WTC11 (cell line): ENCODE measurements at places on chromosomes 11 and 22.

GRCh38 chr11:75487365-75487764 is 38.4 kb downstream of the GDPD5 start:
- no peak for DNase-seq
- H3K4me1 ChIP-seq = peaks cover 15% of the 10 kb centered on the region
- H3K27me3 ChIP-seq = no peaks in the 10 kb centered on the region
- no peaks in the 10 kb centered on the region for H3K36me3 ChIP-seq
- no peak overlapping the region for H3K4me3 ChIP-seq
- H3K27ac ChIP-seq = no peak overlapping the region

DNA sequence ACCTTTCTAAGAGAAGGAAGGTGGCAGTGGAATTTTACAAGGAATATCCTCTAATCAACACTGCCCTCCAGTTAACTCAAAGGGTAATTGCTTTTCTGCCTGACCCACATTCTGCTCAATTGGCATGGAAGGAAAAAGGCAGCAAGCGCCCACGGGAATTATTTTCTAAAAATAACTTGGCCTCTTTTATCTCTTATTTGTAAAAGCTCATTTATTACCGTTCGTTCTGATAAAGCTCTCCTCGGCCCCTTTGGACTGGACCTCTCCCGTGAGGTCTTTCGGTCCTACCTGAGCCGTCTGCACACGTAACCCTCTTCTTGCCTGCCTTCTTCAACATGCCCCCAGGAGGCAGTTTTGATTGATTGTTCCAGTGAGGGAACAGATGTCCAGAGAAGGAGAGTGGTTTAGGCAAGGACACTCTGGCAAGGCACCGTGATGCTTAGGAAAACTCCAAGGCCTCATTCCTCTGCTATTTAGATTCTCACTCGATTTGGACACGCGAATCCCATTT is 53.2 kb upstream of the CRTAM start:
- peaks cover 5% of the 10 kb centered on the region; the same call in 1 of the 2 replicates for H3K36me3 ChIP-seq
- no peak overlapping the region for H3K4me3 ChIP-seq
- DNase-seq = no peak
- peaks cover 16% of the 10 kb centered on the region for H3K4me1 ChIP-seq

GRCh38 chr22:38950527-38951295 is 6.7 kb upstream of the APOBEC3A start:
- H3K27me3 ChIP-seq = peaks cover 2% of the 10 kb centered on the region
- no peak overlapping the region for H3K27ac ChIP-seq
- DNase-seq = no peak

- DNase-seq = no peak
- no peak overlapping the region for H3K27ac ChIP-seq
- H3K4me1 ChIP-seq = no peaks in the 10 kb centered on the region
- no peak overlapping the region for H3K4me3 ChIP-seq
Observed at GRCh38 chr11:73394416-73395296, 18.5 kb downstream of the RELT start.

DNA sequence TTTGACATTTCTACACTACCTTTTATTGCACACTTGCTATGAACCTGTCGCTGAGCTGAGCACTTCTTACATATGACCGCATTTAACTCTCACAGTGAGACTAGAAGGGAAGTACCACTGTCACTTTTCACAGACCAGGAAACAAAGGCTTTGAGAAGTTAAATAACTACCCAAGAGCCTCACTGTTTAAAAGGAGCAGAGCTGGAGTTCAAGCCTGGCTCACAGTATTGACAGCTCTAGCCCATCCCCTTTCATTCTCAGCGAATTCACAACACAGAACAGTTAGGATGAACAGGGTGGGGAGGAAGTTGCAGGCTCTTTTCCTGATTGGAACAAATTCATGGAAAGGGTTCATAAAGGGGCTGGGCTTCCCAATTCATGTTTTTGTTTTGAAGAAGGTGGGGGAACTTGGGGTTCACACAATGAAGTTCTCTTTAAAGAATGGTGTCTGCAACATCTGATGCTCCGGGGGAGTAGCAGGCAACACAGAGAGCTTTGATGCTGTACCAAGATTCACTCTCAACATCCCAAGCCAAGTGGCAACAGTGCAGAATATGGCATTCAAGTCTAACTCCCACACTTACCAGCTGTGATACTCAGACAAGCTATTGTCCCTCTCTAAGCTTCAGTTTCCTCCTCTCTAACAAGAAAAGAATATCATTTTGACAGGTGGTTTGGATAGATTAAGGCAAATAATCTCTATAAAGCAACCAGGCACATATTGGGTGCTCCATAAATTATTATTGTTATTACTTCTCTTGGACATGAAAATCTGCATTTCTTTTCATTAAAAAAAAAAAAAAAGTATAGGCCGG is 17.2 kb downstream of the SCGB1A1 start:
- no peak overlapping the region for H3K27ac ChIP-seq
- H3K4me3 ChIP-seq = no peak overlapping the region
- no peaks in the 10 kb centered on the region for H3K27me3 ChIP-seq

DNA sequence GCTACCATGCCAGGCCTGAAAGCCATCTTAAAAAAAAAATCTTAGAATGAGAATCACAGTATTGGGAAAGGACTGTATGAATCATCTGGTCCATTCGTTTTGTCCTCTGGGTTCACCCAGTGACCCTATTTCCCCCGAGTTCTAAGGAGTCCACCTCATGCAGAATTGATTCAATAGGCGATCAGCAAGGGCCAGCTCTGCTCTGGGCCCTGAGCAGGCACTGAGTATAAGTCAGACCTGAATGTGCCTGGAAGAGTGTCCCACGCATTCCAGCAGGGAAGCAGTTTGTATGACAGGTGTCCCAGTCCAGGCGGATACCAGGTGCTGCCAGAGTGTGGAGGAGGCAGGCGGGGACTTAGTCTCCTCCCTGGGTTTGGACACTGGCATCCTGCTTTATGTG is 883 bp upstream of the HMOX1 start:
- no peaks in the 10 kb centered on the region; the same call in 1 of the 2 replicates for H3K36me3 ChIP-seq
- H3K4me1 ChIP-seq = peaks cover 64% of the 10 kb centered on the region
- no peaks in the 10 kb centered on the region for H3K27me3 ChIP-seq
- no peak overlapping the region for H3K27ac ChIP-seq

DNA sequence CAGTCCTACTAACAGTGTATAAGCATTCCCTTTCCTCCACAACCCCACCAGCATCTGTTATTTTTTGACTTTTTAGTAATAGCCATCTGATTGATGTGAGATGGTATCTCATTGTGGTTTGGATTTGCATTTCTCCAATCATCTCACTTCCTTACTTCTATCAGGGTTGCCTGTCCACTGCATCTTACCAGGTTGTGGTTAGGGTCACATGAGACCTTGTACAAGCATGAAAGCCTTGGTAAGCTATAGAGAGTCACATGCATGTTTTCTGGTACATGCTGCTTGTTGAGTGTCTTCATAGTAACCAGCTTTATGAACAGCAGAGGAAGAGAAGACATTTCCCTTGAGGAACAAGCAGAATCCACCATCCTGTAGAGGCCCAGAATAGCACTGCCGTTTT is 102.9 kb upstream of the PAX6 start:
- DNase-seq = no peak
- H3K4me1 ChIP-seq = no peaks in the 10 kb centered on the region
- peaks cover 4% of the 10 kb centered on the region; the same call in 1 of the 2 replicates for H3K27me3 ChIP-seq
- no peak overlapping the region for H3K4me3 ChIP-seq
- no peaks in the 10 kb centered on the region for H3K36me3 ChIP-seq

DNA sequence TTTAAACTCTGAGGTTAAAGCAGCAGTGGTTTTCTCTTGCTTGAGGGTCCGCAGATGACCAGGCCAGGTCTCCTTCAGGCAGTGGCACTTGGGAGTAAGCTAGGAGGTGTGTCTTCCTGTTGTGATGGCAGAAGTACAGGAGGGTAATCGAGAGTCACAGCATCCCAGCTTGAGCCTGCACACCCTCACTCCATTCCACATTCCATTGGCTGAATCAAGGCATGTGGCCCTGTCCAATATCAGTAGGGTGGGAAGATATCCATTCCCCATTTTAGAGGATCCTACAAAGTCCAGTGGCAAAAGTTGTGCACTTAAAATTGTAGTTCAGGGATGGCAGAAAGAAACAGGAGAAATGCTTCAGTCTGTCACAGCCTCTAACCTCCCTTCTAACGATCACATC is 23.3 kb downstream of the OSBP2 start:
- no peaks in the 10 kb centered on the region for H3K27me3 ChIP-seq
- no peaks in the 10 kb centered on the region for H3K36me3 ChIP-seq
- no peaks in the 10 kb centered on the region for H3K4me1 ChIP-seq
- no peak for DNase-seq
- no peak overlapping the region for H3K4me3 ChIP-seq

DNA sequence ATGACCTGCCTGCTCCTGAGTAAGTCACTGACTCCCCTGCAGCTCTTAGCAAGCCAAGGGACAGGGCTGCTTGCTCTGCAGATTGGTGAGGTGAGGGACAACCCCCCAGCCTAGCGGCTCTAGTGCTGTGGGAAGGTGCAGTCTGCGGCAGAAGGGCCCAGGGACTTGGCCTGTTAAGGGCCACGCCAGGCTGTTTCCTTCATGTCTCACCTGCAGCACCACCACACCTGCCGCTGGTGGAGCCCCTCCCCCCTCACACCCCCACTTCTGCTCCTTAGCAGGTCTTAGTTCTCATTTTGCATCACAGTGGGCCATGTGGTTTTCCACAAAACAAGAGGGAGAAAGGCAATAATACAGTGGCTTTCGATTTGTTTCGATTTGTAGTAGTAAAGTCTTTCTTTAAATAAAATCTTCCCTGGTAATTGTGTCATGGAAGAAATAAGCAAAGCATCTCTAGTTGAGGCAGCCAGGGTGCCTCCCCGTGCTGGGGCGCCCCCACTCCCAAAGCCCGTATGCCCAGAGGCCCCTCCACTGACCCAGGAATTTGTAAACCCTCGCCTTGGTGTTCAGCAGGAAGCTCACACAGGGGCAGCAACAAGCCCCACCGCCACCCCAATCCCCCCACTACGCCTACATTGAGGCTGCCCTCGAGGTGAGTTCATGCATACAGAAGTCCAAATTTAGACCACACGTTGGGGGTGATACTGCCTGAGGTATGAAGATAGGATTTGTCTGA is 86.5 kb upstream of the CLDN5 start:
- DNase-seq = peak; percentile 56
- H3K4me1 ChIP-seq = peaks cover 36% of the 10 kb centered on the region
- H3K27me3 ChIP-seq = no peaks in the 10 kb centered on the region
- peak overlapping the region; percentile 15; the same call in 1 of the 2 replicates for H3K27ac ChIP-seq

- H3K27ac ChIP-seq = no peak overlapping the region
- peaks cover 20% of the 10 kb centered on the region for H3K4me1 ChIP-seq
- no peak overlapping the region for H3K4me3 ChIP-seq
- H3K36me3 ChIP-seq = no peaks in the 10 kb centered on the region
- DNase-seq = no peak
Observed at GRCh38 chr11:26947379-26947844, 46.5 kb upstream of the FIBIN start.

- no peaks in the 10 kb centered on the region for H3K27me3 ChIP-seq
- no peak overlapping the region for H3K27ac ChIP-seq
- no peaks in the 10 kb centered on the region for H3K36me3 ChIP-seq
- DNase-seq = no peak
- no peak overlapping the region for H3K4me3 ChIP-seq
Observed at GRCh38 chr11:28702450-28702790, 594.2 kb downstream of the METTL15 start.

DNA sequence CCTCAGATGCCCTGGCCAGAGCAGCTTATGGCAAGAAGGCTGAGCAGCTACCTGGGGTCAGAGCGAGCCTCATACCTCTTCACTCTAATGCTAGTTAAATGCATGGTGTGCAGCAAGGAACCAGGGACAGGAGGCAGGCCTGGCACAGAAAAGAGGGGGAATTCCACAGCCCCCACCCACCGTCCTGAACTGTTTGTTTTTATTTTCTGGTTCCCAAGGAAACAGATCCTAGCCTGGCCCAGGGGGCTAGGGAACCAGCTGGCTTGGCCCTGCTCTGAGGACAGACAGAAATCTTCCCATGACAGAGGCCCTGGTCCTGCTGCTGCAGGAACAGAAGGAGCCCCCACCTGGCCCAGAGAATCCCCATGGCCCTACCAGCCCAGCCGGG is 40.4 kb downstream of the SLCO2B1 start:
- no peak for DNase-seq
- H3K27ac ChIP-seq = no peak overlapping the region
- H3K4me3 ChIP-seq = no peak overlapping the region
- no peaks in the 10 kb centered on the region for H3K36me3 ChIP-seq

- DNase-seq = no peak
- H3K36me3 ChIP-seq = peaks cover 28% of the 10 kb centered on the region
- H3K27me3 ChIP-seq = no peaks in the 10 kb centered on the region
- H3K4me1 ChIP-seq = no peaks in the 10 kb centered on the region; the same call in 1 of the 2 replicates
- H3K4me3 ChIP-seq = no peak overlapping the region
Observed at GRCh38 chr11:45930031-45930794, 7.8 kb downstream of the LARGE2 start.
